Inflammatory macrophage treated with lipopolysaccharide for 1 hour (primary cell): ENCODE measurements at places on chromosomes 12 and 14.

DNA sequence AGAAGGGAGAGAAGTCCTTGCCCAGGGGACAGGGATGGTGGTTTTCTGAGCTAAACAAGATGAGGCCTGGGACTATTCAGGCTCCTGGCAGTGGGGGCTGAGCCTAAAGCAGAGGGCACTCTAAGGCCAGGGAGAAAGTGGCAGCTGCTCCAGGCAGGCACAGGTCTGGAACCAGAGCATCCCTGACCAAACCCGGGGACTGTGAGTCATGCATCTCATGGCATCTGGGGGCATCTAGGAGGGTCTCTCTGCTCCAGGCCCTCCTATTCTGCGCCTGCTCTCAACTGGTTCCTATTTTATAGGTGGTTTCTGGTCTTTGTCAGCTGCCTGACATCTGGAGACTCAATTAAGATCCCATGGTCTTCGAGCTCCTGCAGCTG, 11.6 kb downstream of the KRT7 start:
- no peak for DNase-seq

GRCh38 chr12:118377021-118377883, 897 bp downstream of the SUDS3 start:
- DNase-seq = no peak

DNA sequence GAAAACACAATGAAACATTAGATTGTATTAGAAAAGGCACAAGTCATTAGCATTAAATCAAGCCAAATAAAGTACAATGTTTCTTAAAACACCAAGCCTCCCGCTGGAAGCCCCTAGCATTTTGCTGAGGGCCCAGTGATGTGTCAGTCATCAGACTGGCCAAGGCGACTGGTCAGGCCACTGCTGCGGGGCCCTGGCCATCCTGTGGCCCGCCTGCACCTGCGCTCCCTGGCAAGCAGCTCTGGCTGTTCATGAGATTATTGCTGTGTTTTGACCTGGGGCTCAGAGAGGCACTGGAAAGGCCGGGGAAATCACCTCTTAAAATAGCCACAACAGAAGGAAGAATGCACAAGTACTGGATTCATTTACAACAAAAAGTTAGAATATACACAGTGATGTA, 24.2 kb upstream of the AMN start:
- DNase-seq = no peak

- DNase-seq = no peak
These were observed 11.6 kb upstream of the FOXN3 start for GRCh38 chr14:89428546-89429198.

DNA sequence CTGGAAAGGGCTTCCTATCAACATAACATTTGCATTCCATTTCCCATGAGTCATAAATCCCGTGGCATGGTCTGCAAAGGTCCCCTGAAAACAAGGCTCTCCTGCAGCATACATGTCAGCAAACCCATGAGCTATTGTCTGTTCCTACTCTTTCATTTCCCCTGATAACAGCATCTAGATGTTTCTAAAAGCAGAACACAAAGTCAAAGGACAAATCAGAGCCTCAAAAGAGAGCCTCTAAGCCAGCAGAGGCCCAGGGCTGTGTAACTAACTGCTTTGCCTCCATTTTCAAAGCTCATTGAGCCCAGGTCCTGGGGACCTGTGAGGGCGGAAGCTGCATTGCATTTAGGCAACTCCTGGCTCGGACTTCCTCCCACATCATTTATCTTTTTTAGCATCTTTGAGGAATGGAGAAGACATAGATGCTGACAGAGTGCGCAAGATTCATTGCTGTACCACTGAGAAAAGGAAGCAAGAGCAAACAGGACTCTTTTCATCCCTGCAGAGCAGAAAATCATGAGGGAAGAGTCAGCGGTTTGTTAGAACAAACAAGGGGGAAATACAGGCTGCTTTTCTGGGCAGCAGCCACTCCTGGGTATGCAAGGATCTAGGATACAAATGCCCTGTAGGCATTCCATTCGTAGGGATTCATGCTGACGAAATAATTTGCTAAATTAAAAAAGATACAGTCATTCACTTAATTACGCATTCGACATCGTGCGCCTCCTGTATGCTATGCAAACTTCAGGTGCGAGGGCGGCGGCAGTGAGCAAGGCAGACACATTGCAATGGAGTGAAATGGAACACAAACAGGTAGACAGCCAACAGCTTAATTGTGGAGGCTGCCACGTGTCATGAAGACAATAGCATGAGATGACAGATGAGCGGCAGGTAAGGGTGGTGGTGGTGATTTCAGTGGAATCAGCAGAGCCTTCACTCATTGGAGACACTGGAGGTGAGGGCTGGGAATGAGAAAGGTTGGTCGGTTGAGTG, 131.0 kb downstream of the TMEM132D start:
- no peak for DNase-seq

GRCh38 chr12:123891011-123891410, 81.6 kb downstream of the CCDC92 start:
- DNase-seq = no peak

DNA sequence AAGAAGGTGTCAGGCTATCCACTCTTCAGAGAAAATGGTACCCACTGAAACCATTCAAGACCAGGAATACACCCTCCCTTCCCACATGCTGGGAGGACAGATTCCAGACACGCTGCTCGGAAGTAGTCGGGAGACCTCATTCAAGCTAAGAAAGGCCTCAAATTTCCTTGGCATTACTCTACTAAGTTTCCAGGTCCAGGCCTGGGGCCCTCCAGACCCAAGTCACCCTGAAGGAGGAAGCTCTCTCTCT, 27.1 kb upstream of the RPLP0 start:
- DNase-seq = no peak

GRCh38 chr12:132596016-132596415, 14.4 kb downstream of the LRCOL1 start:
- no peak for DNase-seq

DNA sequence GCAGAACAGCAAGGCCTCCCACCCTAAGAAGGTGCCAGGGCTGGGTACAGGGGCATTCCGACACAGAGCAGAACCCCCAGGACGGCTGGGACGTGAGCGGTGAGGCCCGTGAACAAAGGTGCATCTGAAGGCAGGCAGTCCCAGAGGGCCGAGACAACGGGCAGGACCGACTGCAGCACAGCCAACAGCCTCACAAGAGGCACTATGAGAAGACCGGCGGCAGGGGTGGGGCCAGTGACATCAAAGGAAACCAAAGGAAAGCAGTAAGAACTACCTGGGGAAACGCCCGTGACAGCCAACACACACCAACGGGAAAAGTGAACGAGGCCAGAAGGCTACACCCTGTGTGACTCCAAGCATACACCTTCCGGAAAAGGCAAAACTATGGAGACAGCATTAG, 9.1 kb downstream of the BTBD6 start:
- DNase-seq = no peak

GRCh38 chr12:38162013-38162412, 154.6 kb upstream of the ALG10B start:
- DNase-seq = no peak

- peak; percentile 93 for DNase-seq
These were observed 8.8 kb downstream of the RASSF3 start for GRCh38 chr12:64618953-64619590.

DNA sequence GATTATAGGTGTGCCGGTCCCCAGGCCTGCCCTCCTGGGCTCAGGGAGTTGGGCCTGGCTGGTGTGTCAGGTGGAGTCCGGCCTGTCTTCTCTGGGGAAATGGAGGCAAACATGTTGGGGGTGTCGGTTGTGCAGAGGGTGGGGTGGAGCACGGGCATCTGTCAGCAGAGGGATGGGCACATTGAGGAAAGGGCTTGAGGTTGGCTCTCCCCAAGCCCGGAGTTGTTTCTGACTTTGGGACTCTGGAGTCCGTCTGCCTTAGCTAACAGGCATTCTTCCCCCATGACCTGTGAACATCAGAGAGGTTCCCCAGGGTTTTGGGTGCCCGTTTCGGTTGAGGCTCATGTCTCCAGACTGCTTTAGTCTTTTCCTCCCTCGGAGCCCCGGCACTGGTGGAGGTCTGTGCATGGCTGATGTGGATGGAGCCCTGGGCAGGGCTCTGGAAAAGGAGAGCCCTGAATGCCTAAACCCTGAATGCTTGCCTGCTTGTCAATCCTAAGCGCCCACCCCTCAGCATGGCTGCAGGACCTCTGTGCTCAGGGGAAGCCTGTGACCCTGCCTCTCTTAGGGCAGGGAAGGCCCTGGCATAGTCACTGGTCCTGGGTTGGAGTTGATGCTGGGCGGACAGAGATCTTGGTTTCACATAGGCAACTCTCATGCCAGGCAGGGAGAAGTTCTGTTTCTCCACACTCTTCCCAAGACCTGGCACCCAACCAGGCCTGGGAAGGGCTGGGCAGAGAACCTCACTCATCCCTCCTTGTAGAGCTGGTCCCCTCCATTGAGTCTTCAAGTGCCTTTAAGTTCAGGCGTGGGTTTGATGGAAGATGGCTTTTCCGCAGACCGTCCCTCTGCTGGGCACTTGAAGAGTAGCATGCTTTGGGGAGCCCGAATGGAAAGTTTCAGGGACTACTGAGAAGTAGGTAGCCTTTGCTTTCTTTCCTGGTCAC, 12.9 kb downstream of the NYNRIN start:
- peak; percentile 33 for DNase-seq

GRCh38 chr14:63470962-63471793, 72.0 kb downstream of the PPP2R5E start:
- DNase-seq = peak; percentile 67

GRCh38 chr12:116376354-116377193, 99.1 kb upstream of the MED13L start:
- no peak for DNase-seq

DNA sequence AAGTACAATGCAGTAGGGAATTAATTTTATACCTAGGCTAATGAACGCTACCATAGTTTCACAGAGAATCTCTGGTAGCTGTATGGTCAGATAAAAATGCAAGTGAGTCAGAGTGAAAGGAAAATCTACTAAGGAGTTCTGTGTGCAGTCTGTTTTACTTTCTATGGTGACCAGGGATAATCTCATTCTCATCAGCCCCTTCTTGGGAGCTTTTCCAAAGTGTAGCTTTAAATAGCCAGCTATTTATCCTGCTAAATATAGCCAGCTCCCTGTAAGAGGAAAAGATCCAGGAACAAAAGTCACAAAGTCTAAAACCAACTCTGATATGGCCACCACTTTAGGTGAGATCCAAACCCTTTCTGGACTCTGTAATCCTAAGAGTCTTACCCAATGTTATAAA, 75.5 kb downstream of the TMEM116 start:
- no peak for DNase-seq

DNA sequence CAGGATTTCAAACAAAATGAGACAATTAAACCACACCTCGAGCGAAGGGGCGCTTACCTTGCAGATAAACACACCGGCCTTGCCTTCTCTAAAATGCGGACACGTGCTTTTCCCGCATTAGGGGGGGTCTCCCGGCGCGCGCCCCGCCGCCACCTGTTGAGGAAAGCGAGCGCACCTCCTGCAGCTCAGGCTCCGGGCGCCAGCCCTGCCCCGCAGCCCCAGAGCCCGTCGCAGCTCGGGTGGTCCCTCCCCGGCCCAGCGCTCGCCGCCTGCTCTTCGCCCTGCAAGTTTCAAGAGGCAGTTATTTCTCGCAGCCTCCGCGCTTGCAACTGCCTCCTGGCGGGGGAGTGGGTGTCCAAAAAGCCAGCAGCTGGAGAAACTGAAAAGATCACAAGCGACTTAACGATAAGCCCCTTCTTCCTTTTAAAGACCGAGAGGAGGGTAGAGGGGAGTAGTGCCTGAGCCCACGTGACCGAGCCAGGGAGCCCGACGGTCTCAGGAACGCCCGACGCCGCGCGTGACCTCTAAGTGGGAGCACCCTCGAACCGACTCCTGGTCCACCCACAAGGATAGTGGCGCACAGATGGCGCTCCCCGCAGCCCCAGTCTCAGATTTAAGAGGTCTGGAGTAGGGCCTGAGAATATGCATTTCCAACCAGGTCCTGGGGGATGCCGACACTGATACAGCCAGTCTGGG, at the start of gene ESR2:
Gene ESR2 (minus strand): TSS at position 396 of the 696 bp plus-strand sequence. CDS start 11,386 bp downstream, outside the sequence.
- DNase-seq = no peak

GRCh38 chr12:19482551-19483109, 43.3 kb downstream of the AEBP2 start:
- DNase-seq = peak; percentile 26

- DNase-seq = peak; percentile 27
These were observed 284.7 kb upstream of the PWP1 start for GRCh38 chr12:107400686-107401447.

DNA sequence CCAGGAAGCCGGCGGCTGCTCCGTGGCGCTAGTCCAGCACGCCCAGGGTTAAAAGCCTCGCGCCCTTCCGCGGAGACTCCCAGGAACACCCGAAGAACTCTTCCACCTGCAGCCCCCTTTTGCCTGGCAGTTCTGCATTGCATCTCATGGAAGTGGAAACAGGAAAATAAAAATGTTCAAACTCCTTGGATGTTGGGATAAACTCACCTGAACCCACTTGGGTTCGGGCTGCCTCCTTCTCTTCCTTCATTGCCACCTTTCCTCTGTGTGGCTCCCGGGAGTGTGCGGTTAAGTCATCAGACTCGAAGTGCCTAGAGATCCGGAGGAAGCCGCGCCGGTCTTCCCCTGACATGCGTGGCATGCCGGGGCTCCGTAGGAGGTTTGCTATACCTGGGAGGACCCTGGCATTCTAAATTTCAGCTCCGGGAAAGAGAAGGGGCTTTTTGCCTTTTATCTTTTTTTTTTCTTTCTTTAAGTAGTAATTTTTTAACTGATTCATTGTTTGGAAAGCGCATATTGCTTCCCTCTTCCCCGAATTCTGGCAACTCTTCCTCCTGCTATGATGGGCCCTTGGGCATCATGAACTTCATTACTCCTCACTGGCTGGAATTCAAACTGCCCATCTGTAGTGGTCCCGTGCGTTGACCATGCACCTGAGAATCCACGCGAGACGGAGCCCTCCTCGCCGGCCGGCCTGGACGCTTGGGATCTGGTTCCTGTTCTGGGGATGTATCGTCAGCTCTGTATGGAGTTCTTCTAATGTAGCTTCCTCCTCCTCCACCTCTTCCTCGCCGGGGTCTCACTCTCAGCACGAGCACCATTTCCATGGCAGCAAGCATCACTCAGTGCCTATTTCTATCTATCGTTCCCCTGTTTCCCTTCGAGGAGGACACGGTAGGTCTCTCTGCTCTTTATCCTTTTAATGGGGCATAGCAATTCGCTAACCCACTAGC, 931.4 kb downstream of the DIO2 start:
- DNase-seq = no peak

DNA sequence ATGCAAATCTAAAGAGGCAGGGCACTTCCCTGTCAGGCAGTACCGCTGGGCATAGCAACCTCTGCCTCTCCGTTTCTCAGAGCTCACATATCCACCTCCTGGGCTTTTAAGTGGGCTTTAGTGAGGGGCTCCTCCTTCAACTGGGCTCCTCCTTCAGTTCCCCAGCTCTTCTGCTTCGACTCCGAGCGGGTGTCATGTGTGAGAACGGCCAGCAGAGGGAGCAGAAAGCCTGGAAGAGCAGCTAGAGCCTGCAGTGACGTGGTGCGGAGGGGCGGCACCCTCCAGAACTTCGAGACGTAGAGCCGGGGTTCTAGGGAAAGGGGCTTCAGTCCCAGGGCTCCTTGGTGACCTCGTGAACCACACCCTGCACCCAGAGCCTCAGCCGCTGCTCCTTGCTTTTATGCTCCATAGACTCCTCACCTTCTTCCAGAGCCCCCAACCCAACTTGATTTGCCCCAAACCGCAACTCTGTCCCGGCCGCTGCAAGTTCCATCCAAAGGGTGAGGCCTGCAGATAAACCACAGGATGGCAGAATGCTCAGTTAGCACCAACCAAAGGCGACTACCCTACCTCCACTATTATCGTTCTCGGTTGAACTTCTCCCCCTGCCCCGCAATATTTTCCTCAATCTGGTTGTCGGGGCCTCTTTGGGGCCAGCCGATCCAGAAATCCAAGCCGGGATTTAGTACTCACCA, 383 bp upstream of the GLI1 start:
- peak; percentile 89 for DNase-seq

GRCh38 chr12:105064564-105065178, 19.6 kb downstream of the ALDH1L2 start:
- DNase-seq = no peak
